Fibroblast of villous mesenchyme (primary cell): ENCODE measurements at places on chromosomes 7 and 10. TPM values are rescaled to one million over a fixed set of nuclear protein-coding genes. Genes with fewer than 3 reads are reported as not detected.

DNA sequence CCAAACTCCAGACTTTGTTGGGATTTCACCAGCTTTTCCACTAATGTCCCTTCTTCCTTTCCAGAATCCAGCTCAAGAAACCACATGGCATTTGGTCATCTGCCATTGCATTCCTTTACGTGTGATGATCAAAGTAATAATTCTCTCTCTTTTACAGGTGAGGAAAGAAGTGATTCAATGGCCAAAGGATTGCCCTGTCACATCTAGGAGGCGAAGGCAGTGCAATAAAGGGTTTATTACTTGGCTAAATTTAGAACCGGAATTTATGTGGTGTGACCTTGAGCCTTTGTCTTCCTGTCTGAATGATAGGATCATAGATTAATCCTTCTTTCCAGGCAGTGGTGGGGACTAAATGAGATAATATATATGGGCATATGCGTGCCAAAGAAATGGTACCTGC is 58.3 kb upstream of the COBL start:
- no peak for DNase-seq

Gene ZNF789
- total RNA-seq: 9.3 and 11.7 TPM in 2 replicates

GRCh38 chr10:27742195-27743011 is 3.2 kb downstream of the MKX start:
- peak; percentile 78 for DNase-seq

DNA sequence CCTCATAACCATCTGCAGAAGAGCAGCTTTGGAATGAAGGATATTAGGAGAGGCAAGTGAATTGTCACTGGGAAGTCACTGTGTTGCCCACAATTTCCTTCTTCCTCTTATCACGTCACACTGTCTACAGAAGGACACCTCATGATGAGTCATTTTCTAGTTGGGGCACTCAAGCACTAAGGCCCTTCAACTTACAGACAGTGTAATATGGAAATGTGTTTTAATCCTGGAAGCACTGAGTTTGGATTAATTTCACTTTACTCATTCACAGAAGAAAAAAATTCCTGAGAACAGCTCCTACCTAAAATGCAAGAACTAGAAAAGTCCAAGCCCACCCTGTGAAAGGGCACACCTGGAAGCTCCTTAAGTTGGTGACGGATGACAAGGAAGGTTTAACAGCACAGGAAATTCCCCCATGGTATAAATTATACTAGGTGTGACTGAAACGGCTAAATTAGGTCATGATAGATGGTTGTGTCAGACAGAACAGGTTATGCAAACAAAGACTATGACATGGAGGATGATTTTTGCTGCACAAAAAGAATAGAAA is 56.6 kb downstream of the PARD3 start:
- DNase-seq: peak; percentile 72

- DNase-seq: no peak
These were observed 25.4 kb downstream of the OR2A14 start for GRCh38 chr7:144148224-144148827.

- DNase-seq: no peak
These were observed 278.4 kb upstream of the SEMA3C start for GRCh38 chr7:81197266-81197665.

DNA sequence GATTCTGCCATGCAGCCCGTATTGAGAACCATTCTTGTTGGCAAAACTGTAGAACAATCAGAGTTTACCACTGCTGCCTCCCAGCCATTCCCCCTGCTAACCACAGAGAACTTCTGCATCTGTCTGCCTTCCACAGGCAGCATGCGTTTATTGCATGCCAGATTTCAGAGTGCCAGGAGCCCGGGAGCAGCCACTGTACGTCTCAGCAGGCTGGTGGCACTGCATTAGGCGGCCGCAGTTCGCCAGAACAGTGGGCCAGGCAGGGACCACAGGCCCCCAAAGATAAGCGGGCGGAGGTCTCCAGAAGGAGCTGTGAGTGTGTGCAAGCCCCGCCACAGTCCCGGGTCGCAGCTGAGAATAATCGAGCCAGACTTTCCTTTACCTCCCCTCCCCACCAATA is 31.8 kb downstream of the ZNF467 start:
- no peak for DNase-seq

GRCh38 chr7:24172856-24173255 is 111.1 kb upstream of the NPY start:
- no peak for DNase-seq

DNA sequence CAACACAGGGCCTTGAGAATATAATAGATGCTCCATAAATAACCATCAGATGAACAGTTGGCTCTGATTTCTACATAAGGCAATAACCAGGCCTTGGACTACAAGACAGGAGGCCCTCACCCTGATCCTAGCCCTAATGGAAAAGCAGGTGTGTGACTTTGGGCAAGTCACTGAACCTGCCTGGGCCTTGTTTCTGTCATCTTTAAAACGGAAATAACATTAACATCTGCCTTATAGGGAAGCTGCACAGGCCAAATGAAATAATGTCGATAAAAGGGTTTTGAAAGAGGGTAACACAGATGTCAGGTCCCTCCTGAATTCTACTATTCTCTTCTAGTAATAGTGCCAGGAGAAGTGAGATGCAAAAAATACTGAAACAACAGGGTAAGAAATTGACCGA is 20.7 kb downstream of the PIK3AP1 start:
- DNase-seq: no peak

DNA sequence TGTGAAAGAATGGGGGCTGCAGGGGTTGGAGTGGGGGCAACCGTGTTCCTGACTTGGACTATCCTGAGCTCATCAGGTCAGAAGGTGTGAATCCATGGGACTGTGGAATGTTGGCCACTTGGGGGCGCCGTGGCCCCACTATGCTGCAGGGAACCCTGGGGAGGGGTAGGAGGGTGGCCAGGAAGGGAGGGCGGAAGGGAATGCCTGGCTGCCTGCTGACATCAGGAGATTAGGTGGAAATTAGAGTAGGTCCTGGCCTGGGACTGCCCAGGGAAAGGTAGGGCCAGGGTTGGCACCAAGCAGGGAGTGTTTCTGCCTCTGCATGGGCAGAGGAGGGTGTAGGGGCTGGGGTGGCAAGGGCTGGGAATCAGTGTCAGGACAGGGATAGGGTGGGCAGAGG is 65.8 kb upstream of the PRSS58 start:
- DNase-seq: peak; percentile 6

DNA sequence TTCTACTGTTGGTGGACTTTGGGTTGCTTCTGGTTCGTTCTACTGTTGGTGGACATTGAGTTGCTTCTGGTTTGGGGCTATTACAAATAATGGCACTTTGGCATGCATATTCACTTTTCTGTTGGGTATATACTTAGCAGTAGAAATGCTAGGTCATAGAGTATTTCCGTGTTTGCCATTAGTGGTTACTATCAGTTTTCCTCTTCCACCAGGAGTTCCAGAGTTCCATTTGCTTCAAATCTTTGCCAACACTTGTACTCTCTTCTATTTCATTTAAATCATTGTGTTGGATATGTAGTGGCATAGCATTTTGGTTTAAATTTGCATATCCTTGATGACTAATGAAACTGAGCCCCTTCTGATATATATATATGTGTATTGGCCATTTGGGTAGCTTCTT is 15.2 kb downstream of the UBE2D1 start:
- no peak for DNase-seq

DNA sequence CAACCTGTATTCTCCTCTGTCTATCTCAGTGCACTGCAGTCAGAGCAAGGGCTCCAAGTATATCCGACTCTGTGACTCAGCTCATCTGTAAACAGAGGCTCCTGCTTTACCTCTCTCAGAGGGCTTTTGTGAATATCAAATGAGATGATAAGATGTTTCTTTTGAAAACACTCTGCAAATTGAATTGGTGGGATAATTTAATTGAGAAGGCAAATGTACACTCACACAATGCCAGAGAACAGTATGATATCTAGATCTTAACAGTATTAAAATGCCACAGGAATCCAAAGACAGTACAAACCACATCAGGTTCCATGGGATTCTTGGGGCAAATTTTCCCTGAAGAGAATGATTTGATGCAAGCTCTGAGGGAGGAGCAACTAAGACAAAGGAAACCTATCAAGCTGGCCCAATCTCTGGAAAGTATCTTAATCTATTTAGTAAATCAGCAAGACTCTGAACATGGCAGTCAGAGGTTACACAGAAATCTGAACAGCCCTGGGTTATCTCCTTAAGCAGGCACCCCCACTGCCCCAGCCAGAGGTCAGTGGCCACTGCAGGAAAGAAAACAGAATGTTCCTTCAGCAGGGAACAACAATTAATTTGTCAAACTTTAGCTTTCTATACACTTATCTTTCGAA is 45.9 kb downstream of the DOCK4 start:
- DNase-seq: peak; percentile 41

Gene CUTC
- 12.6 and 19.0 TPM in 2 replicates for total RNA-seq

Gene SLC26A4
- under 0.01 and 0.32 TPM in 2 replicates for total RNA-seq

DNA sequence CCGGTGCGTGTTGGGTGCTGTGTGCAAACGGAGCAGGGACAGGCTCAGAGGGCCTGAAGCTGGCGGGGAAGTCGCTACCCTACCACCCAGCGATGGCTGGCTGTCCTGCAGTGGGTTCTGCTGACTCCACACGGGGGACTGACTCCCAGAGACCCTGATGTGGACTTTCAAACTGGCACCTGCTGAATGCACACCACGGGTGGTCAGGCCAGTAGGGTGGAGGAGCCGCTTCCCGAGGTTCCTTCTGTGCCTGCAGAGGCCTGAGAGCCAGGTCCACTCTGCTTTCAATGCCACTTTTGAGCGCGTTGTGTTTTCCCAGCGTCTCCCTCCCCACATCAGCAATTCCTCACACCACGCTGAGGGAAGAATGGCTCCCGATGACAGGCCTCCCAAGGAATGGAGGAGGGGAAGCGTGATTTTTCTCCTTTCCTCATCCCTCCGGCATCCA is 135.3 kb downstream of the ADARB2 start:
- DNase-seq: no peak

DNA sequence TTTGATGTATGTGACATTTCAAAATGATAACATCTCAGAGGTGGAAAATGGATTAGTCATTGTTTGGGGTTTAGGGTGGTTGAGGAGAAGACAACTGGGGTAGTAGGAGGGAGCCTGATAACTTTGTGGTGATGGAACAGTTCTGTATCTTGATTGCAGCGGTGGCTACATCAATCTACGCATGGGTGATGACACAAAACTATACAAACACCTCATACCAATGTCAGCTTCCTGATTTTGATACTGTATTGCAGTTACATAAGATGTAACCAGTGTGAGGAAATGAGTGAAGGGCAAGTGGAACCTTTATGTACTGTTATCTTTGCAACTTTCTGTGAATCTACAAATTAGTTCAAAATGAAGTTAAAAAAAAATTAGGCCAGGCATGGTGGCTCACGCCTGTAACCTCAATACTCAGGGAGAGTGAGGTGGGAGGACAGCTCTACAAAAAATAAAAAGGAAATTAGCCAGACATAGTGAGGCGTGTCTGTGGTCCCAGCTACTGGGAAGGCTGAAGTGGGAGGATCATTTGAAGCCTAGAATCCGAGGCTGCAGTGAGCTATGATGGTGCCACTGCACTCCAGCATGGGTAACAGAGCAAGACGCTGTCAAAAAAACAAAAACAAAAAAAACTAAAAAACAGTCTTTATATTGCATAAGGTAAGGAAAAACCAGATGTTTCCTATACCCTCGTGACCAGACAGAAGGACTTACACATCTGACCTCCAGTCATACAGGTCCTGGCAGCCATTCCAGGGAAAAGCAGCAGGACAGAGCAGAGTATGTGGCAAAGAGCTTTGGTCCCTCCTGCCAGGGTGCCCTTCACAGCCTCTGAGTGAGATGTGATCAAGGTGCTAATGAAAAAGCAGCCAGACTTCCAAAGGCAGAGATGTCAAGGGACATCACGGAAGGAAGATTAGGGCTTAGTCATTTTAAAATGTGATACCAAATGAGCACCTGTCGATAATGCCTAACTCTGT is 50.8 kb downstream of the CYTH3 start:
- DNase-seq: peak; percentile 55

DNA sequence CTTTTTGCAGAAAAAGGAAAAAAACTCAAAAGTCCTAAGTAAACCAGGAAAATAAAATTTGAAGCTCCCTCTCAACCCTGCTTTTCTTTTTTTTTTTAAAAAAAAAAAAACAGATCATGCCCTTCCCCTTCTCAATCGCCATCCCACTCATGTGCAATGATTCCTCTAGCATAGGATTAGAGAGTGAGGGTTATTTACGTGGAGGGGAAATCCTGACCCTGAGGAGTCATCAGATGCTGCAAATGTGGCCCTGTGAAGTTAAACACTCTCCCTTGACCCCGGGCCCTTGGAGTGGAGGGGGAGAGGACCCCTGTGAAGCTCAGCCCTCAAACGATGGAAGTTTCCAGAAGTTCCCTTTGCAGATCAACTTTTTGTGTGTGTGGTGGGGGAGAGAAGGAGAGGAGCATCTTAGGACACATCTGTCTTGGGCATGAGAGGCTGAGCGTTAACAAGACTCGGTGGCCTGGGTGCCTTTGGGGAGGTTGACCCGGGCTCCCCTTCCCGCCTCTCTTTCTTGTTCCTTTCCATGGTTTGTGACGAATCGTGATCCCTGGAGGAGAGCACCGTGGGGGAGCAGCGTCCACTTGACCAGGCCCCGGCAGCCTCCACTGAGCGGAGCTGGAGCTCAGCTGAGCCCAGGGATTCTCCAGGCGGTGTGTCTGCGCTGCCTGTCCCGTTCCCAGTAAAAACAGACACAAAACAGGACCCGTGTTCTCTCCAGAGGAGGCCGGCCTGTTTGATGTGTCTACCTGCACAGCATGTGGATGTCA is 1.5 kb upstream of the SHH start:
- no peak for DNase-seq

- DNase-seq: no peak
These were observed 137.4 kb downstream of the HGF start for GRCh38 chr7:81632418-81632817.

DNA sequence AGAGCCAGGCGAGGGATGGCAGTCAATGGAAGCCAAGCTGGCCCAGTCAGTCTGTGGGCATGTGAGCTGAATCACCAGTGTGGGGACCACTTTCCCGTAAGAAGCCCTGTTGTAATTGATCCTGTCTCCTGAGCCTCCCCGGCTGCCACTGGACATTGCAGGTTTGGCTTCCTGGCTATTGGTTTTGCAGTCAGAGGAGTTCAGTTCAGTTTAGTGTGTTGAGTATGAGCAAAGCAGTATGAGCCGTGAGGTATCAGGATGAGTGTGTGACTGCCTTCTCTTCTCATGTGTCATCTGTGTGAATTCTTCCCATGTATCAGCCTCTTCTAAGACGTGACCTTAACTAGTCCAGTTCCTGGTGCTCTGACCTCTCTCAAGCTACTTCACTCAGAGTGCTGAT is 227.4 kb downstream of the PRKG1 start:
- DNase-seq: no peak

DNA sequence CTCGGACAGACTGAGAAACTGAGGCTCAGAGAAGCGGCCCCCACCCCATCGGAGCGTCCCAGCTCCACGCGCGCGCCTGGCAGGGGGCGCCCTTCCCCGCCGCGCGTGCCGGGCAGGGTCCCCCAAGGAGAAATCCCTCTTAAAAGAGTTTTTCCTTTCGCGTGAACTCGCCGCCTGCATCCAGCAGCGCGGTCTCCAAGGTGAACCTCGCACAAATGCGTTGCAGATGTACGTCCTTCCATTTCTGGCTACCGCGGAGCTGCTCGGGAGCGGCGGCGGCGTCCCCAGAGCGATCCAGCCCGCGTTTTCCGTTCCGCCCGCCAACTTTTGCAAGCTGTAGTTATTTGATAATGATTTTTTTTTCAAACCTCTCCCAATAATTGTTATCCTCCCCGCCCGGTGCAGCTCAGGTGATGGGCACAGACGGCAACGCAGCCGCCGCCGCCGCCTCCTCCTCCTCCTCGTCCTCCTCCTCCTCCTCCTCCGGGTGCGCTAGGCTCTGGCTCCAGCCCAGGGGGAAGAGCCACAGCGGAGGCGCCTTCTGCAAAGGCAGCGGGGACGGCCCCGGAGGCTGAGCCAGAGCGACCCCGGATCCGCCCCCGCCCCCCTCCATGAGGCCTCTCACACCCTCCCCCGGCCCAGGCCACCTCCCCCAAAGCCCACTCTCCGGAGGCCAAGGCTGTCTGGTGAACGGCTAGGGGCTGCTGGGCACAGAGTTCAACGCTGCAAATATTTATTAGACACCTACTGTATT is 74.0 kb upstream of the CUX1 start:
- DNase-seq: peak; percentile 65
